ENCODE measurements at places on chromosomes 16 and 17.

GRCh38 chr16:24045641-24046040 lies 209.9 kb downstream of the PRKCB start:
- no peak for DNase-seq

DNA sequence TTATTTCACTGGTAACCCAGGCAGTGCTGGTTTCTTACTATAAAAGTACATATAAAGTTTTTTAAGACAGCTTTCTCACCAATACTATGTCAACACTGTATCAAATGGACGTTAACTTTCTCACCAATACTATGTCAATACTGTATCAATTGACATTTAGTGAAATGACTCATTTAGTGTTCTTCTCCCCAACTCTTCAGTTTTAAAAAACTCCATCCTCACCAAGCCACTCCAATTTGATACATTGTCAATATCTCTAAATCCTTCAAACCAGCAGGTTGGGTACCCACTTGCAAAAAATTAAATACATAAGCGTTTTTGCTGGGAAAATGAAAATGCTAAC lies 4.8 kb downstream of the TOB1 start:
- DNase-seq, result no peak

DNA sequence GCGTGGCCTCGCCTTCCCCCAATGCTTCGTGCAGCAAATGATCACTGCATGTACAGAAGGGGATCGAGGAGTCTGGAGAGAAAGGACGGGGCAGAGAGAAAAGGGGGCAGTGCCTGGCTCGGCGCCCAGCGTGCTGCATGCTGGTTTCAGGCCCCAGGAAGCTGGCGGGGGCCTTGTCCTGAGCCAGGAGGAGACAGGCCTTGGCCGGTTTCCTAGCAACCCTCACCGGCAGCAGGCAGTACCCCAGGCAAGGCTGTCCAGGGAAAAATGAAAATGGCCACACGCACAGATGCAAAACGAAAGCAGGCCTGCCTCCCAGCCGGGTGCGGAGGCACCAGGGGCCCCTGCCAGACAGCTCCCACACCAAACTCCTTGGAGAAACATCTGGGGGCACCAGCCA lies 126.3 kb downstream of the ZFHX3 start:
- DNase-seq, result no peak

DNA sequence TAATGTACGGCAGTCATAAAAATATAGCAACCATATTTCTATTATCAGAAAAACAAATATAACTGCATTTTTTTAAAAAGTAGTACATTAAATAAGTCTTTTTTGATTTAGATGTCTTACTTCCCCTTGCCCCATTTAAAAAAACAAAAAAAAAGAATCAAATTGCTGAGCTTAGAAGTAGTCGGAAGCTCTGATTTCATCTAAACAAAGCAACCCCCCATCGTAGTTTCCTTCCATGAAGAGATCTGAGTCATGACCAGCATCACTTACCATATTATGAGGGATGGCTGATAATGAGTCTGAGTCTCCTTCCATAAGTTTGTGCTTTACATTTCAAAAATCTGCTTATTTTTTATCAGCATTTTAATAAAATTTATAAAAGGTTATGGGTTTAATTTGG lies 86.2 kb downstream of the ITFG1 start:
- DNase-seq, result no peak

- no peak for DNase-seq
Observed at GRCh38 chr16:89363621-89364393, 126.6 kb downstream of the ANKRD11 start.

DNA sequence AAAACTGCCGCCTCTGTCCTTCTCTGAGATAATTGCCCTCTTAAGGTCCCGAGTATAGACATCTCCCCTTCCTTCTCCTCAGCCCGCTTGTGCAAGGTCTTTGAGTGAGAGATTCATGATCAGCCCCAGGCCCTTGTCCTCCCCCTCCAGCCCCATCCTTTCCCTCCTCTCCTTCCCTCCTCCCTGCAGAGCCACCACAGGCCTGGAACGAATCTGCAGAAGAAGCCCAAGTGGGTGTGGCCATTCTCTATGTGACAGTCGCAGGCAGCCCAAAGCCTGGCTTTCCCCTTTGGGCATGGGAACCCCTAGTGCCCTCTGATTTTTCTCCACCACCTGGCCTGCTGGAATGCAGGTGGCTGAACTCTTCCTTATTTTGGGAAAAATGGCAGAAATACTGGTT lies 7.2 kb upstream of the NDRG4 start:
- no peak for DNase-seq

GRCh38 chr16:57509231-57509923 lies 23.1 kb upstream of the DOK4 start:
- DNase-seq, result no peak

DNA sequence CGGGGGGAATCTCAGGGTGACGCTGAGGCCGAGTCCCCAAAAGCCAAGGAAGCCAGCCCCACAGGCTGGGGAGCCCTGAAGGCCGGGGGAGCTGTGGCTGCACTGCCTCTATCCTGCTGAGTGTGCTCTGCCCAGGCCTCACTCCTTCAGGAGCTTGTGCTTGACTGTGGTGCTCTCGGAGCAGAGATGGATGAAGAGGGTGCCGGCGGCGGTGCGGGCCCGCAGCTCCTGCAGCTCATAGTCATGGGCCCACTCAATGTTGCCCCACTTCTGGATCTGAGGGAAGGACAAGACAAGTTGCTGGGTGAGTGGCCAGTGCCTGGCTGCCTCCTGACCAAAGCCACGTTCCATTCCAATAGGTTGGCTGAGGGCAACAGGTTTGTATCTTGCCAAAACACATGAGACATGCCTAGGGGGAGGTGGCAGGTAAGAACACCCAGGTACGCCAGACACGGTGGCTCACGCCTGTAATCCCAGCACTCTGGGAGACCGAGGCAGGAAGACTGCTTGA lies 20.5 kb downstream of the ATPAF2 start:
- no peak for DNase-seq

GRCh38 chr16:82990155-82990554 lies 363.4 kb downstream of the CDH13 start:
- no peak for DNase-seq

DNA sequence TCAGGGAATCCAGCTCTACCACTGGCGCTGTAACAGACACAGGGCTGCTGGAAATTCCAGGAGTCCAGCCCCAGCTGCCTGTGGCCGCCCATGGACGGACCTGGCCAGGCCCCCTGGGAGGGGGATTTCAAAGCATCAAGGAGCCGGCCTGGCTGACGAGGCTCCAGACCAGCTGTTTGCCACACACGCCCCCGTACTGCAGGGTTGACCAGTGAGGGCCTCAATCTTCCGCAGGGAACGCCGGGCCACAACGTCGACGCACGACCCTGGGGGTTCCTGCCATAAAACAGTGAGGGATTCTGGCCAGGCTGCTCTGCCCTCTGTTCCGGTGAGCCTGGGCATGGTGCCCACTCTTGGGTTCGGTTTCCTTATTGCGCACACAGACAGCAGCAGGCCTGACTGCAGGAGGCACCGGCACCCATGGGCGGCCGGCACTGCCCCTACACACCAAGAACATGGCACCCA lies 3.7 kb downstream of the LMF1 start:
- DNase-seq, result no peak

GRCh38 chr16:74893541-74893940 lies 91.4 kb downstream of the WDR59 start:
- no peak for DNase-seq

GRCh38 chr17:6084311-6085161 lies 14.4 kb downstream of the WSCD1 start:
- DNase-seq, result no peak

- no peak for DNase-seq
Observed at GRCh38 chr17:45106096-45106495, 26.2 kb downstream of the PLCD3 start.

DNA sequence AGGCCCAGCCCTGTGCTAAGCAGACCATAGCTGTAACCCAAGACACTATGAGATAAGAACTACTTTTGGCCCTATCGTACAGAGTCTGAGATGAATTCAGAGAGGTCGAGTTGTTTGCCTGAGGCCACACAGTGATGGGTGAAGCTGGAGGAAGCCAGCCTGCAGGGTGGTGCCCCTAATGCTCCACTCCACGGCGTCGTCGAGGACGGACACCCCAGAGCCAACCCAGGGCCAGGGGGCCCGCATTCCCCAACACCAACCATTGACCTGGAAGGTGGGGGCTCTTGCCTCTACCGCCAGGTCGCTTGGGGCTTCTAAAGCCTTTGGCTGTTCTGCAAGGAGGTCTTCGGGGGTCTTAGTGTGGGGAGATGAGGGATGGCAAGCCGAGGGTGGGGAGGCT lies 84.1 kb downstream of the IRF8 start:
- DNase-seq, result no peak

DNA sequence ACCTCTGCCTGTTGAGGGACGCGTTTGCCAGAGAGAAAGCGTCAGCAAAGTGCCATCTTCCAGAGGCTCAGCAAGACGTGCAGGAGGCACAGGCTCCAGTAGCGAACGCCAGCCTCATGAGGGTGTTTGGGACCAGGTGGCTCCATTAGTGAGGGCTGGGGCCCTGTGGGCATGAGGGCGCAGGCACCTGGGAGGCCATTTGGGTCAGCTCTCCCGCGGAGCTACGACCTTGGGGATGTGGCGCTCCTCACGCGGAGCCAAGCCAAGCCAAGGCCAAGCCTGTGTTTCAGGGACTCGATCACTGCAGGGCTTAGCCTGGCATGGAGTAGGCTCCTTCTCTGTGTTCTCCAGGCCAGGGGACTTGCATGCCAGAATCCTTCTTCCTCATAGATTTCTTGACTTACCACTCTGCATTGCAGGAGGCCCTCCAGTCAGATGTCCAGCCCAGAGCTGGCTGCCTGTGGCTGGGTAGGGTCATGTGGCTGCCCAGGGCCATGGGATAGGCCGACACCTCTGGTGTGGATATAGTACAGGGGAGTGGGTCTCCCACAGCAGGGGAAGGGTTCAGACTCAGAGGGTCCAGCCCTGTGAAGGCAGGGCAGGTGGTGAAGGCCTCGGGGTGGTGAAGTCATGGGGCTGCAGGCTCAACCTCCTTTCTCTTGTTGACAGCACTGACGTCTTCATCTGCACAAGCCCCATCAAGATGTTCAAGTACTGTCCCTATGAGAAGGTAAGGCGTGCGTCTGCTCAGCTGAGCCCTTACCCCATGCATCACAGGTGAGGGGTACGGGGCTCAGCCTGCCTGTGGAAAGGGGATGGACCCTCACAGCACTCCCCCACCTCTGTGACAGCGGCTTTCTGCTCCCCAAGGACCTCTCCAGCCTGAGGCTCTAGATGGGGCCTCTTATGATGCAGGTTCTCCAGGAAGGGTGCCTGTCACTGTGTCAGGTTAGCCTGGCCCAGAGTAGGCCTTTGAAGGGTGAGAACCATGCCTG lies 19.6 kb downstream of the NT5M start:
- DNase-seq, result no peak

DNA sequence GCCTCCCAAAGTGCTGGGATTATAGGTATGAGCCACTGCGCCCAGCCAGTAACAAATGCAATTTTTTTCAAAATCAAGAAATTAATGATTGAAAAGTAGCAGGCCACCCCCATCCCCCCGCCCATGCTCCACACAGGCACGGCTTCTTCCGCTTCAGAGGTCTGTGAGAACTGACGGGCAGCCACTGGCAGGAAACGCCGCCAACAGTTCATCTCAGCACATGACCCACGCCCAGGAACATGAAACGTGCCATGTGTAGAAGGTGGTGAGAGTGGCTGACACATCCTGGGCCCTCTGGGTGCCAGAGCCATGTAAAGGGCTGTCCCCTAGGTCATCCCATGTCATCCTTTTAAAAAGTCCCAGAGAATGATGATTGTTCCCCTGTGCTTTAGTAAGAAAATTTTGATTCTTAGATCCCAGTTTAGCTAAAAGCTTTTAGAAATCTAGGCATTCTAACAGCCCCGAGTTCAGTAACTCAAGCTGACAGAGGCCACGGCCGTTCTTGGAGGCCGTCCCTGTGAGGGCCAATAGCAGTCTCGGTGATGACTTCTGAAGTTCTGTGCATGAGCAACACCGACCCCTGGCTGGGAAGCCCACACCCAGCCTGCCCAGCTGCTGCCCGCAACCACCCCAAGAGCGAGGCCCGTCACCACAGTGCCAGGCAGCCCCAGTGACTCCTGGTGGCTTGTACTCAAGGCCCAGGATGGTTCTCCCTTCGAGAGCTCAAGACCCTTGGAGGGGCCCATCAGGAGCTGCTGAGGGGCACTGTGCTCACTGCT lies 52.1 kb downstream of the KLHDC4 start:
- DNase-seq, result no peak

GRCh38 chr17:19359151-19359550 lies 3.4 kb downstream of the B9D1 start:
- DNase-seq, result no peak

DNA sequence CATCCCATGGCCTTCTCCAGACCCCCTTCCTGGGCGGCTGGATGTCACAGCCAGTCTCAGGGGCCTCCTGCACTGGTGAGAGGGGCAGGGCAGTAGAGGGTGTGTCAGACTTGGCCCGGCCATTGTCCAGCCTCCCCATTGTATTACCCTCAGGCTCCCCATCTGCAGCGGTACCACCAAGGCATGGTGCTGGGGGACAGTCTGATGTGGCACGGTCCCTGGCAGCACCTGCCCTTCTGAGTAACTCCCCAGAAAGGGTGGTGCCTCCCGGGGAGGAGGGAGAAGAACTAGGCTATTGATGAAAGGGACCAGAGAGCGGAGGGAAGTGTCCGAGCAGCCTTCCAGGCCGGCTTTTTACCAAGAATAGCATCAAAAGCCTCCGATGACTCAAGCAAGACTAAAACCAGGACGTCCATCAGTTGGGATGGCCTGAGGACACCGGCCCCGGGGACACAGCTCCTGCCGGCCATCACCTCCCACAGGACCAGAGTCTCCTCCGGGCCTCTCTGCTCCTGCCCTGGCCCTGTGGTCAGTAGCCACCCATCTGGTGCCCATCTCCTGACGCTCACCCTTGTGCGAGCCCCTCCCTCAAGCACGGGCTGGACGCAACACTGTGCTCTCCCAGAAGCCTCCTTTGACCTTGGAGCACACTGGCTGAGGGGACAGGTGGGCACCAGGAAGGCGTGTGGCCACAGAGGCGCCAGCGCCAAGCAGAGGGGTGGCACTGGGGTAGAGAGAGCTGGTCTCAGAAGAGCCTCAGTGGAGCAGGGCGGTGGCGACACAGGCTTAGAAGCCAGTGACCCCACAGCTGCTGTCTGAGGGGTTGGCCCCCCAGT lies 5.8 kb upstream of the CPNE7 start:
- no peak for DNase-seq

GRCh38 chr16:69870761-69871160 lies 80.4 kb upstream of the CLEC18A start:
- no peak for DNase-seq

- DNase-seq, result no peak
Observed at GRCh38 chr17:31523862-31524730, 132.6 kb downstream of the RAB11FIP4 start.

- no peak for DNase-seq
Observed at GRCh38 chr16:14510939-14511799, 118.9 kb downstream of the PARN start.

- DNase-seq, result no peak
Observed at GRCh38 chr16:82947698-82948097, 320.9 kb downstream of the CDH13 start.

DNA sequence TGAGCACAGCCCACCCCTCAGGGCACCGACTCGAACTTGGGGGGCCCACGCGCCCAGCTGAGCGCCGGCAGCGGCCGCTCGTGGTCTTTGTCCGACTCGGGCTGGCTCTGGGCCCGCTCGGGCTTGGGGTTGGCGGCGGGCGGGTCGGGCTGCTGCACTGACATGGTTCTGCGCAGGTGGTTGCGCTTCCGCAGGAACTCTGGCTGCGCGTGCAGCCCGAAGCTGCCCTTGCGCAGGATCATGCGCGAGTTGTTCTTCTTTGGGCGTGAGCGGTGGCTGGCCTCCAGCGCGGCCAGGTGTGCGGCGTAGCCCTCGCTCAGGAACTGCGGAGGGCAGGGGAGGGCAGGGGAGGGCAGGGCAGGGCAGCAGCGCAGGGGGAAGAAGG lies 11.1 kb downstream of the PIMREG start:
- no peak for DNase-seq

- DNase-seq, result no peak
Observed at GRCh38 chr16:12153662-12154061, 177.1 kb downstream of the SNX29 start.

Measured in activated CD4-positive, CD25-positive, alpha-beta regulatory T cell treated with anti-CD3 and anti-CD28 coated beads, Interleukin-2, amount 50 U/mL, for 72 hours (primary cell).